Right kidney (tissue), 9 donors: ENCODE measurements at places on chromosomes 2 and 18.
A peak's percentile ranks its signal among the peaks of the same experiment; 100 is the strongest.

- no peak for DNase-seq
These were observed 150.6 kb upstream of the AGAP1 start for GRCh38 chr2:235343156-235343774.

- no peak for DNase-seq
These were observed 80.4 kb downstream of the SGPP2 start for GRCh38 chr2:222504719-222505118.

DNA sequence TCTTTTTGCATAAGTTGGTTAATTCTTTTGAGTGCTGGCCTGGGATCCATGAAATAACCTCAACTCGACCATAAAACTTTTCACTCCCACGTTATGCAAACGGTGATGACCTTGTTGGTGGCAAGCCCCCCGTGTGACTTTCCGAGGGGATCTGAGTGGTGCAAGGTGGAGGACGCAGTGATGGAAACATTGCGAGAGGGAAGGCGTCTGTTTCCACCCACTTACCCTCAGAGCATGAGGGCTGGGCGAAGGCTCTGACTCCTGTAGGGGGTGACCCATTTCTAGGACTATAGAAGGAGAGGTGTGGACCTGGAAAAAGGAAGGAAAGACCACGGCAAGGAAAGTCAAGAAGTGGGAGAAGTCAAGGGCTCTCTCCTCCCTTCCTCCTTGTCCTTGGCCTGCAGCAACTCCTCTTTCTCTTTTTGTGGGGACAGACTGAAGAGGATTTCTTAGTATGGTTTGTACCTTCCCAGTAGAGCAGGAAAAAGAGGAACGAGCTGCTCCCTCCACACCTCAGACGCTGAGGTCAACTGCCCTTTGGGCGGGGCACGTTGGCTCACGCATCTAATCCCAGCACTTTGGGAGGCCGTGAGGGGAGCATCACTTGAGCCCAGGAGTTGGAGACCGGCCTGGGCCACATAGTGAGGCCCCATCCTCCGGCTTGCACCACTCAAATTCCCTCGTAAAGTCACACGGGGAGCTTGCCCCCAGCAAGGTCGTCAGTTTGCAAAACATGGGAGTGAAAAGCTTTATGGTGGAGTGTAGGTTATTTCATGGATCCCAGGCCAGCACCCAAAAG, 15.5 kb upstream of the CD8A start:
- DNase-seq, result no peak

- no peak for DNase-seq
These were observed 6.5 kb downstream of the BIN1 start for GRCh38 chr2:127100251-127101047.

- DNase-seq, result no peak
These were observed 71.9 kb downstream of the VWC2L start for GRCh38 chr2:214482728-214483127.

DNA sequence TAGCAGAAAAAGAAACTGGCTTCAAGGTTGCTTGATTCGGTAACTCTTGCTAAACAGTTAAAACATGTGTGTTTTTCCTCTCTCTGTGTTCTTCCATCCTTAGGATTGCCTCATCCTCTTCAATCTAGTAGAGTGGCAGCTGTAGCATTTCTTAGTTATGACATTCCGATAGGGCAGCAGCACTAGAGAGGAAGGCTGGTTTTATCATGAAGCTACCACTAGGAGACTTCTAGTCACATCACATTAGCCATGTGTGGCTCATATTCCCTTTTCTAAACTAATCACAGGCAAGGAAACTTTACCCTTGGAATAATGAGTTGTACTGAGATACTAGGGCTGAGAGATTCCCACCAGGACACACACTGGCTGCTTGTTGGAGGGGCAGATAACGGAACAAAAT, 187.6 kb downstream of the DOK6 start:
- no peak for DNase-seq

DNA sequence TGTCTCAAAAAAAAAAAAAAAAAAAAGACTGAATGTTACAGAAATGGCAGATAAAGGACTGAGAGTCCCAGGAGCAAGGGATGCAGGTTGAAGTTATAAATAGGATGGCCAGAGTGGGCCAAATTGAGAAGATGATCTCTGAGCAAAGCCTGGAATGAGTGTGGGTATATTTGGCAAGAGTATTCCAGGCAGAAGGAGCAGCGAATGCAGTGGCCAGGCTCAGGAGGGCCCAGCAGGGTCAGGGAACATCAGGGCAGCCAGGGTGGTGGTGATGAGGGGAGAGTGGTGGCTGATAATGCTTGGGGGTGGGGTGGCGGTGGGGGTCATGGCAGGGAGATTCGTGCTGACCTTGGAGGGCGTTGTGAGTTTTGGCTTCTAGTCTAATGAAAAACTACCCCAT, 141.3 kb upstream of the AGAP1 start:
- DNase-seq, result no peak

DNA sequence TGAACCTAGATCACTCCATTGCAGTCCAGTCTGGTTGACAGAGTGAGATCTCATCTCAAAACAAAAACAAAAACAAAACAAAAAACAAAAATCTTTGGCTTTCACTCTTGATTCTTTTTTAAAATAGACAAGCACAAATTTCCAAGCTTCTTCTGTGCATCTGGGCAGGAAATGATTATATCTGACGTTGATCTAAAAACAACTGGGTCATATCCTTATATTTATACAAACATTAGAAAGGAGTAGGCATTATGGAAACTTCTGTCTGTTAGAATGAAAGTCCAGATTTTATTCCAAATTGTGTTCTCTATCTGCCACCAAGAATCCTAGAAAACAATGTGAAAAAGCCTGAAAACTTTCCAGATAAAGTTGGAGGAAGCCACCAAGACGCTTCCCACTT, 26.2 kb upstream of the PMAIP1 start:
- no peak for DNase-seq

DNA sequence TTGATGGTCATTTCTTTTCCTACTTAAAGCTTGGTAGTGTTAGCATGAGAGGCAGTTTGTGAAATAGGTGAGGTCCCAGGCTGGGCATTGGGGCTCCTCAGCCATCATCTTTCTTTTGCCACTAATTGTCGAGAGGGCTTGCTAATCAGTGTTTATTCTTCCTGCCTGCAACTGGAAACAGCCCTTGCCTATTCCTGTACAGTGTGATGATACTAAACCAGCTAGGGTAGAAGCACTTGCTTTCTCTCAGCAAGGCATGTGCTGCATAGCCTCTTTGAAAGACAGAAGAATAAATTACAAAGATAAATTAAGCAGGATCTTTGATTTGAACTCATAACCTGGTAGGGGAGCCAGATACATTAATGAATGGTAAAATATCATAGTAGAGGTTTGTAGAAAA, 16.6 kb upstream of the GPBAR1 start:
- DNase-seq, result no peak

GRCh38 chr2:98478088-98478551, 33.5 kb downstream of the INPP4A start:
- DNase-seq, result no peak

DNA sequence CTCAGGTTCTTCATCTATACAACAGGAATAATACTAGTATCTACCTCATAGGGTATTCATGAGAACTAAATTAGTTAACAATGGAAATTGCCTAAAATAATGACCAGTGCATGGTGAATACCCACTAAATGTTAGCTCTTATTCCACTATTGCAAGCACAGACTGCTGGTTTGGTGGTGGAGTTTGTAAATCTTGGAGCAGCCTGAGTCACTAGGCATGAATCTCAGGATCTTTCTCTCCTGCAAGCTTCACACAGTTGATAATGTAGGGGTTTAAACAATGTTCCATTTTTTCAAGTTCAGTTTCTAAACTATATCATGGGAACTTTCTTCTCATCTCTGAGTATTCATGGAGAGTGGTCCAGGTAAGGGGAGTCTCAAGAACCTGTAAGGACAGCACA, 84.0 kb downstream of the OSR1 start:
- no peak for DNase-seq

DNA sequence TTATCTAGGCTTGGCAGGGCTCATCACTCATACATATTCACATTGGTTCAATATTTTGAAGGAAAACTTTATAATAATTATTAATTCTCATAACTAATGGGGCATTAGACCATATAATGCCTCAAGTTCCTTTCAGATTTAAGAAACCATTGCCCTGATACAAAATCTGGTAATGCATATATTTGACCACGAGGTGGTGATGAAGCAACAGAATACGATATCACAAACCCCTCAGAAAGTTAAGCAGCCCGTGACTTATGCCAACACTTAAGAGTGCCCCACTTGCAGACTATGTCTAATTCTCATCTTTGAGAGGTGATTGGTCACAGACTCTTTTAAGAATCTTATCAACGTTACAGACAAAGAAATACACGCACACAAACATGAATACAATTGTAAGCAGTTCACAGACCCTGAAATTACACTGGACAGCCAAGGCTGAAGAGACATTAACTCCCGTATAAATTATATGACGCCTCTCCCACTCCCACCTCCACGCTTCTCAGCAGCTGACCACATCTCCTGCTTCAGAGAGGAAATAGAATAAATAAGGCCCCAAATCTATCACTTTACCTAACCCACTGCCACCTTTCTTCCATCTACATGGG, 20.7 kb upstream of the DNAH6 start:
- peak; percentile 47 for DNase-seq

DNA sequence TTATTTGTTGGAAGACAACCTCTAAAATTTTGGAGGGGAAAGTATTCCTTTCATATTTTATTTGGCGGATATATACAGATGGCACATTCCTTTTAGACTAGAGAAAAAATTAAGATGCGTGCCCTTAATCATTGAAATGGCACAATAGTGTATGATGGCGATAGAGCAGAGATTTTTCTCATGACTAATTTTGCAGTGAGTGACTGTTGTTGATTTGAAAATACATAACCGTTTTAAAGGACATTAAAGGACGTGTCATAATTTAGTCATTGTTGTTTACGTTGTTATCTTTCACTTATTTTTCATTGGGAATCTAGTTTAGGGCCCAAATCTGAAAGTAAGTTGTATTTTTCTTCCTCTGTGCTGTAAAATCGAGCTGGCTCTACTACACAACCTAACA, 61.7 kb downstream of the CERS6 start:
- DNase-seq, result no peak

DNA sequence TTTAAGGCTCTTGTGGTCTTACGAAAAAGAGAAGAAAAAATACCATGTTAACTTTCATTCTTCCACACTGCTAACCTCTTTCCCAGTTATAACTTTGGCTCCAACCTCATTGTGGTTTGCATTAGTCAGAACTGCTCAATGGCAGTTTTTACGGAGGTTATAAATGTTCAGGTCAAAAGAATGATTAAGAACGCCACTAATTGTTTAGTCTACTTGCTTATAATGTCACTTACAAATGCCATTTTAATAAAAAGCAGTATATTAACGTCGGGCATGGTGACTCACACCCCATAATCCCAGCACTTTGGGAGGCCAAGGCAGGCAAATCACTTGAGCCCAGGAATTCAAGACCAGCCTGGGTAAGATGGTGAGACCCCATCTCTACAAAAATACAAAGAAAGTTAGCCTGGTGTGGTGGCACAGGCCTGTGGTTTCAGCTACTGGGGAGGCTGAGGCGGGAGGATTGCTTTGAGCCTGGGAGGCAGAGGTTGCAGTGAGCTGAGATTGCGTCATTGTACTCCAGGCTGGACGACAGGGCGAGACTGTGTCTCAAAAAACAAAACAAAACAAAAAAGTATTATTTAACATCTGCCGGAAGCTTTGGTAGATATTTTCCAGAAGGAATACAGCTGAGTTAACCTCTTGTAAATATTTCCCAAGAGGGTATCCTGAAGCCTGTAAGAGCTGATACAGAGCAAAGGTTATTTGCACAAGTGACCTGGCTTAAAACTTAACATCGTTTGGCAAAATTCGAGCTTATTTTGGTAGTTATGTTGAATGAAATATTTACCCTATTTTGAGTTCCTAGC, 5.1 kb downstream of the AGPS start:
- DNase-seq, result no peak

DNA sequence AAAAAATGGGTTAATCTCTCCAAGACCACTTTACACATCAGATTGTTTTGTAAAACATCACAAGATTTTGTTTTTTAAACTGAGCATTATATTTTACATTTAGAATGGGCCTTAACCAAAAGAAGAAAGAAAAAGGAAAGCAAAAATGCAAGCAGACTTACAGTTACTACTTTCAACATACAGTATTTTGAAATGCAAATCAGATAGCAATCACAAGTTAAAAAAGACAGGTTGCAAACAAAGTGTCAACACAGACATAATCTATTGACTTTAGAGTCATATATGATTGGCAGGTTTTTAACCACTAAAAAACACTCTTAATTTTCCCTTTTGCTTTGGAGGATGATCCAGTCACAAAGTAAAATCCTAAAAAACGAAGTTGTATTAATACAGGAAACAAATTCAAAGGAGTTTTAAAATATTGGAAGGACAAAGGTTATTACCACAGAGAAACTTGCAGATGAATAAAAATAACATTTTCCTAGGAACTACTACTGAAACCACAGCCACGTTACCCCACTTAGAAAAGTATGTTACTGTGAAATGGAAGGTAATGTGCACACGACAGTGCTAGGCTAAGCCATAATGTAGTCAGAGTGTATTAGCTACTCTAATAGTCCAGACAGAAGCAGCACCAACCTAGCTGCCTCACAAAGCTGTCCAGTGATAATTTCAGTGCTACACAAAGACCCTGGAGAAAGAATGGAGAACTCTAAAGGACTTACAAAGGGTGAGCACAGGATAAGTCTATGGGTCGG, 22.9 kb downstream of the DARS1 start:
- no peak for DNase-seq

GRCh38 chr2:73700661-73701447, 36.3 kb downstream of the TPRKB start:
- DNase-seq, result no peak
